CD4-positive, alpha-beta T cell treated with Interleukin-1 beta for 1 hour (primary cell): ENCODE measurements at places on chromosomes 16 and 17.

- DNase-seq, result no peak
Measured at GRCh38 chr16:48317614-48318315, 67.4 kb downstream of the SIAH1 start.

GRCh38 chr17:44398692-44399691, 9.5 kb upstream of the ITGA2B start:
- no peak for DNase-seq

- no peak for DNase-seq
Measured at GRCh38 chr16:81237282-81237681, 1.2 kb upstream of the BCO1 start.

DNA sequence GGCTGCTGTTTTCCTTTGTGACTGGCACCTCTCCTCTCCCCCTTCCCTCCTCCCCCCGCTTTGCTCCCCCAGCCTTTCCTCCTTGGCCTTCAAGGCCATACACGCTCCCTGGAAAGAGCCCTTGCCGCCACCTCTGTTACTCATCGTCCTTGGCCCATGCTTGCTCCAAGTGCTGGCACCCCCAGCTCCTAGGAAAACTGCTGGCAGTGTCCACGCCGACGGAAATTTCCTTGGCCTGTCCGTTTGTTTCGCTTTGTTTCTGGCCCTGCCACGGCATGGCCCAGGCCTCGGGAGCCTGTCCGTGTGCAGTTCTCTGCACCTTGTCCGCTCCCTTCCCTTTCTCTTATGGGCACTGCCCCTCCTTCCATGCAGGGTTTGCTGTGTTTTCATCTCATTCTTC, 18.0 kb downstream of the CA5A start:
- DNase-seq, result no peak

DNA sequence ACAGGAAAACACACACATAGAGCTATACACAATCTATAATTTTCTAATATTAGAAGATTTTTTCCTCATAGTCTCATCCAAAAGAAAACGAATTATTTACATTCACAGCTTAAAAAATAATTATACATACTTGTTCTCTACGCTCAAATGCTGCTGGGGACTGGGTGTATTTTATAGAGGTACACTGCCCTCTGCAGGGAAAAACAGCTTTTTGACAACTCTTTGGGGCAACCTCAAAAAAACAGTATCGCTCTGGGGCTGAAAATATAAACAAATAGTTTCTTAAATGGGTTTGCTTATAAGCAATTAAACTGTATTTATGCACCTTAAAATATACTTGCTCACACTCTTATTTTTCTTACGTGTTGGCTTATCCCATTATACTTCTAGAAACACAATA, 261.8 kb upstream of the PSMD7 start:
- no peak for DNase-seq
